ENCODE measurements at places on chromosomes 5 and 9.
A peak's percentile ranks its signal among the peaks of the same experiment; 100 is the strongest.

- no peak for DNase-seq
Measured at GRCh38 chr5:32935283-32935682, 224.2 kb downstream of the NPR3 start.

- peak; percentile 25 for DNase-seq
Measured at GRCh38 chr9:122051351-122052321, 41.5 kb downstream of the TTLL11 start.

GRCh38 chr9:27339661-27340284 is 42.8 kb upstream of the EQTN start:
- DNase-seq: no peak

DNA sequence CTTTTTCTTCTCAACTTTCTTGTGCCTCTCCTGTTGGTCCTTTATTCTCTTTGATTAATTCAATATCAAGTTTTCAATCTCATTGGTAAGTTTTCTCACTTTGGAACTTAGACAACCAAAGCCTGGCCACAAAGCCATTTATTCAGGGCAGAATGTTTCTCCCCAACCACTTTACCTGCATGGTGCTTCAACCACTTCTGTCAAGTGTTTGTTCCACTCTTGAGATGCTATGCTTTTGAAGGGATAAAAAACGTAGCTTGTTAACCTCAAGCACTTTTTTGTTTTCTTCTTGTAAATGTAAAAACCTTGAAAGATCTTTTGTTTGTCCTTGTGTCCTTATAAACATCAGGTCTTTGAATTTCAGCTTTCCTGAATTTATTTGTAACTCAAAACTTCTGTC is 966.7 kb downstream of the MAT2B start:
- DNase-seq: no peak

DNA sequence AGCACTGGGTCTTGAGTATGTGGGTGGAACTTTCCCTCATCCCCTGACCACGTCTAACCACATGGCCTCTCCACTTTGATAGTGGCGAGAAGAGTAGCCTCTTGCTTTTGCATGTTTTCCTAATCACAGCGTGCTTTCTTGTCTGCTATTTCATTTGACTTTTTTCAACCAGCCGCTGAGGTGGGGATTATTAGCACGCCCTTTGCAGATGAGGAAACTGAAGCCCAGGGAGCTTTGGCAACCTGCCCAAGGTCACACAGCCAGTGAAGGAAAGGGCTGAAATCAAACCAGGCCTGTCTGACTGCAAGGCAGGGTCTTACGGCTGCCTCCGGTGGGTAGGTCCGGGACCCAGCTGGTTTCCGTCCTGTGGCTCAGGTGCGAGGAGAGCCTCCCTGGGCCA is 106.5 kb upstream of the MSX2 start:
- peak; percentile 70 for DNase-seq

DNA sequence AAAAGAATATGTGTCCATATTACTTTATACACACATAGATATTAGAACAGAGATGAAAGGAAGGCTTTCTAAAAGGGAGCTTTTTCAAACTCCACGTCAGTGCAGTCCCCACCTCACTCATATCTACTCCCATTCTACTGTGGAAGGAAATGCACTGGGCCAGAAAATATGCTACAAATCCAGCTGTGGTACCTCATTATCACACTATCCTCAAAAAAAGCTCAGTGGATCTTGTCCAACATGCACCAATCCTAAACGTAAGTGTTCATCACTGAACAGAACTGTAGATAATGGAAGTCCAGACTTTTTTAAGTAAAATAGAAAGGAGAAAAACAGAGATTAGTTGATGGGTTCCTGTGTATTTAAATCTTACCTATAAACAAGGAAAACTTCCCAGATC is 27.9 kb downstream of the TRPM6 start:
- DNase-seq: no peak

GRCh38 chr5:153613144-153613543 is 122.7 kb downstream of the GRIA1 start:
- no peak for DNase-seq

- DNase-seq: peak; percentile 9
Measured at GRCh38 chr9:34154057-34154456, 24.8 kb upstream of the UBAP1 start.

DNA sequence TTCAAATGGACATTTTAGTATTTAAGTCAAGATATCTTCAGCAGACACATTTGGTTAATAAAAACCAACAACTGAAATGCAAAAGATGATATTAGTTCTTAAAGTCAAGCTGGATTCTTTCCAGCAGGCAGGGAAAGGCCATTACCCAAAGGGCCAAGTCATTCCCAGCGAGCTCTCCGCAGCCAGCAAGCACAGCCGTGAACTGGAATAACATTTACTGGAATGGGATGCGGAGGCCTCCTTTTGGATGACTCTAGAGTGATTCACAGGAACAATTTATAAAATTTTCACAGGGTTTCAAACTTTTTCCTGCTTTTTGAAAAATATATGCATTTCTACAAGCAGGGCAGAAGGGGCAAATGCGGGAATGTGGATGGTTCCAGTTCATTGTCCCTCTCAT is 76.6 kb upstream of the DAB2 start:
- peak; percentile 62 for DNase-seq

GRCh38 chr5:33379757-33380156 is 61.0 kb upstream of the TARS1 start:
- DNase-seq: peak; percentile 32

DNA sequence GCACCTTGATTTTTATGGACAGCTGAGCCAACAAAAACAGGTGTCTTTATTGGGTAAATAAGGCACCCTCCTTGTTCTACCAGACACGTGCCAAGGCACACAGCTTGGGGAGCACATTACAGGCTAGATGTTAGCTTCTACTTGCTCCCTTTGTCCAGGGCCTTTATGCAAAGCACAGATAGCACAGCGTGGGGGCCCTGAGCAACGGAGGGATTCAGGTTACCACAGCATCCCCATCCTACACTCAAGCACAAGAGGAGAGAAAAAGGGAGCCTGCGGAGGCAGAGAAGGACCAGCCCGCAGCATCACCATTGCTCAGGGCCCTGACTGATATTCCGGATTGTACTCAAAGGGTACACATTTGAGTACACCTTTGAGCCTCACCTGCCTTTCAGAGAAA is 181.7 kb upstream of the KIF2A start:
- no peak for DNase-seq

DNA sequence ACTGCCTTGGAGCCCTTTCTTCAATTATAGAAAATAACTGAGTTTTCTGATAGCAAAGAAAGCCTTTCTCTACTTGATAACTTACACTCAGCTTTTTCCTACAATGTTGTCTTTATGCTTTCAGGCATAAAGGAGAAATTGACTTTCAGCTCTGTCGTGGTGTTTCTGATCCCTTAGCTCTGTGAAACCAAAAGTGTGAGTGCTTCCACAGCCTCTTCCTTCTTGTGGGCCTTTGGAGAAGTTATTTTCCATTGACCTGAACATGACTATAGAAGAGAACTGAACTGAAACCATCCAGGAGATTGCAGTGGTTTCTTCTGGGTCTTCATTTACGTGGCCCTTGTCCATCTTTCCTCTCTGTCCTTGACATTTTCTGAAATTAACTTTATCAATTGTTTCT is 59.5 kb upstream of the EQTN start:
- DNase-seq: no peak

DNA sequence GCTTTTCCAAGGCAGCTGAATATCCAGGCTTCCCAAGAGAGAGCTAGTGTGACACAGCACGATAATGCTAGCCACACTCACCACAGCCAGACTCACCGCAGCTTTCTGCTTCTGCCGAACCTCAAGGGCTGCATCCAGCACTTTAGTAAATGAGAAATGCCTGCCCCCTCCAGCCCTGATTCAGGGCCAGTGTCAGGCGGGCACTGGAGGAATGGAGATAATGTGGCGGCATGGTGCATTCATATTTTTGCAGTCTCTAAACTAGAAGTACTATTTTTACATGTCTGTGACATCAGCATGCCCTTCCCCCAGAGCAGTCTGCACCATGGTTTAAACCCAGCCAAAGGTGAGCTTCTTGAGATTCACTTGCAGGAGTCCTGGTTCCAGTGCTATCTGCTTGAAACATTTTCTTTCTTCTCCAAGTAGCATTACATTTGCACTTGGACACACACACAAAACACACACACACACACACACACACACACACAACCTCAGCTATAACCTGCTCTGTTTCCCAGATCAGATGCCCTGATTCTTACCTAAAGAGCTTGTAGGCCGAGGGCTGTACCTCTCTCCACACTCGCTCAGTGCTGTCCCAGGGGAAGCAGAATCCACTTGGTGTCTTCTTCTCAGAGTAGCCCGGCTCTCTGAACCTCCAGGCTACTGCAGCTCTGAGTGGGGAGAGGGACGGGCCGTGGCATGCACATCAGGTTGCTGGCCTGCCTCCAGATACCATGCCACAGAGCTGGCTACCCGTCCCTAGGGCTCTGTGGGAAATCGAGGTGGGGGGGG is at the start of gene FGF1:
FGF1 (minus strand) TSS at position 673 of the 792 bp plus-strand sequence. CDS start 71,963 bp downstream, outside the sequence.
- no peak for DNase-seq

DNA sequence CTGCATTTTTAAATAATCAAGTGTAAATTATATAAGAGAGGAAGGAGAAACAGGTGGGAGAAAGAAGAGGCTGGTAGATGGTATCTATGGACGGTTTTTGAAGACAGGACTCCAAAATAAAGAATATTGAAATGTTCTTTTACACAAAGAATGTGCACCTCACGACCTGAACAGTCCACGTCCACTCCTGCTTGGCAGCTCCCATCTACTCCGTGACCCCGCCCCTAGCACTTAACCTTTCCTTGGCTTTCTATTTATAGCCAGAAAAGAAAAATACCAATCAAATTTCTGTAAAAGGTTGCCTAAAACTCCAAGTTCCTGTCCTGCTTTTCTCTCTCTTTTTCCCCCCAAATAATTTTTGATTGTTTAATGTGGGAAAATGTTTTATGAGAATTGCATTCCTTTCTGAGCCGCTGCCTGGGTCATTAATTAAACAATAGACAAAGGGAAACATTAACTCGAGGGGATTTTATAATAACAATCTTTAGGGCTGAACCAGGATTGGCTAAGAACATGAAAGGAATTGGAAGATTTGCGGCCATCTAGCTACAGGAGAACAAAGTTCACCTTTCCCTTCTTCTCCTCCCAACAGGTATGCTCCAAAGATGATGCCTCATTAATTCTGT is 173.6 kb upstream of the MAP3K1 start:
- no peak for DNase-seq

GRCh38 chr9:109416135-109416706 is 81.9 kb downstream of the PTPN3 start:
- DNase-seq: no peak

DNA sequence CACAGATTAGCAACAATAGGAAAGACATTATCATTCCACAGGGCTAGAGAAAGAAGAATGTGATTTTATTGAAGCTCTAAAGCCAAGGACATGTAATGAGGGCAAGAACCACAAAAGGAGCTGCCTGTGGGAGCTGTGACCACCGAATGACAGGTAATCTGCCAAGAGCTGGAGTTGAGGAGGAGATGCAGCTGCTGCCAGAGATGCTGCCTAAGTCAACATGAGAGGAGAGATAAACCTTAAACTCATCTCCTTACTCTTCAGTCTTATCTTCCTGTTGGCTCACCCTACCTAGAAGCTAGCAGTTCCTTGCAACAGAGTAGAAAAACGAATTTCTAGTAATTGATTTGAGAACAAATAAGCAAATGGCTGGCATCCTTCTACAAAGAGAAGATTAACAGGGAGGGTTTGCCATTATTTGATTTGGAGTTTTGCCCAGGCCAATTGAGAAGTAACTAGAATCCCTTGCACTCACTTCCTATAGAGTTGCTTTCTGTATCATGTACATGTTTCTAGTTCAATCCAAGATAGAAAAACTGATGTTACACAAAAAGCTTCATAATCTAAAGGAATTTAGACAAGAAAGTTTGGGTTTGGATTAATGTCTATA is 539.2 kb downstream of the TLE1 start:
- no peak for DNase-seq

DNA sequence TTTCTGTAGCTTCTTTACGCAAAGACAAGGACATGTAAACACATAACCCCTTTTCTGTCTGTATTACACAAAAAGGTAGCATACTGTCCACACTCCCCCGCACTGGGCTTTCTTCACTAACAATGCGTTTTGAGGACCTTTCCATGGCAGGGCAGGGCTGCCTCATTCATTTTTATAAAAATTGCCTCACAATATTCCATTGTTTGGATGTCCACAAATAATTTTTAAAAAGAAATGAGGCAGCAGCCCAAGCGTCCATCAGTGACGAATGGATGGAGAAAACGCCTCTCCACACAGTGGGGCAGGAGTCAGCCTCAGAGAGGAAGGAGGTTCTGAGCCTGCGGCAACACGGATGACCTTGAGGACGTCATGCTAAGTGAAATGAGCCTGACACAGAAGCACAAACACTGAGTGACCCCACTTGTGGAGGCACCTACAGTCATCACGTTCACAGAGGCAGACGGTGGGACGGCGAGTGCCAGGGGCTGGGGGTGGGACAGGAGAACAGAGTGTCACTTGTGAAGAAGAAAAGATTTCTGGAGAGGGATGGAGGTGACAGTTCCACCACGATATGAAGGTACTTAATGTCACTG is 67.8 kb downstream of the RASGEF1C start:
- no peak for DNase-seq

DNA sequence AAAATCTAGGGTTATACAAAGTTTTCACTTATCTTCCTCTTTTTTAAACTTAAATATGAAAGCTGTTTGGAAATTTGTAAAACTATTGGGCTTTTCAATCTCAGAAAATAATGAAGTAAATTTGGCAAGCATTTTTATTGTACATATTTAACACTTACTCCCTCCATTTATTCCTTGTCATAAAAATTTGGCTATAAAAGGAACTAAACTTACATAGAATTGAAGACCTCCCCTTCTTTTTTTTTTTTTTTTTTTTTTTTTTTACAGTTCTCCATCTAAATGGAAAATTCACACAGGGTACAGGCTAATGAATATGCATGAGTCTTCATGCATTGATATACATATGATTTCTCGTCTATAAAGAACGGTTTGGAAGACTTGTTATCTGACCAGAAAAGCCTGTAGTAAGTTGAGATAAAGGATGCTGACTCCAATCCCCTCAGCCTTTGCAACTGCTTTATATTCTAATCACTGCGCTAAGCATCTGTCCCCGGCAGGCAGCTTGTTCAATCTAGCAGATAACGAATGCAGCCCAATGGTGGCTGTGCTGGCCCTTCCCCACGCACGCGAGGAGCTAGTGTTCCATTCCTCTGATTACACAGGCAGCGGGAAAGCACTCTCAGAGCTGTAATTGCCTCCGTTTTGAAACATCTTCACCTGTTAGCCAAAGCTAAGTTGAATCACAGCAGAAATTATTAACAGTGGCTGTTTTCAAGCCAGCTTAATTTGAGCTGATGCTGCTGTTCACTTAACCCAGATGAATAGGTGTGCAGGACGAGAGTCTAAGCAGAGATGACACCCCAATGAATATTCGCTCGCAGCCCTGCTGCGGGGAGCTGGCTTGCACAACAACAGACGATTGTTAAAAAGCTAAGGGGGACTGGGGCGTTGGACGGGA is 453.8 kb upstream of the ZNF608 start:
- peak; percentile 16 for DNase-seq

- no peak for DNase-seq
Measured at GRCh38 chr9:121732886-121733285, 81.5 kb downstream of the DAB2IP start.

Measured in fibroblast of villous mesenchyme (primary cell).